Left lung (tissue), 14 donors: ENCODE measurements at places on chromosomes 11 and 22.

- no peaks in the 10 kb centered on the region for H3K27me3 ChIP-seq
- DNase-seq, result no peak
- peaks cover 95% of the 10 kb centered on the region for H3K36me3 ChIP-seq
- no peak overlapping the region for H3K4me3 ChIP-seq
- no peak overlapping the region for H3K27ac ChIP-seq
Measured at GRCh38 chr11:64260147-64260708, 8.9 kb downstream of the PLCB3 start.

- no peak overlapping the region for H3K27ac ChIP-seq
- DNase-seq, result no peak
- H3K4me3 ChIP-seq, result no peak overlapping the region
- H3K36me3 ChIP-seq, result peaks cover 63% of the 10 kb centered on the region
- H3K27me3 ChIP-seq, result no peaks in the 10 kb centered on the region
Measured at GRCh38 chr22:42794551-42795510, 62.2 kb downstream of the ARFGAP3 start.

GRCh38 chr11:2911785-2912391 lies 17.3 kb downstream of the PHLDA2 start:
- H3K4me1 ChIP-seq, result peaks cover 9% of the 10 kb centered on the region

GRCh38 chr11:9569588-9570164 lies 3.8 kb upstream of the WEE1 start:
- H3K27me3 ChIP-seq, result no peaks in the 10 kb centered on the region
- peaks cover 24% of the 10 kb centered on the region for H3K4me1 ChIP-seq
- peak overlapping the region; percentile 90 for H3K27ac ChIP-seq
- DNase-seq, result no peak
- H3K4me3 ChIP-seq, result no peak overlapping the region
- no peaks in the 10 kb centered on the region for H3K36me3 ChIP-seq

GRCh38 chr11:78370406-78371172 lies 47.0 kb downstream of the GAB2 start:
- no peak overlapping the region for H3K4me3 ChIP-seq
- DNase-seq, result no peak
- H3K4me1 ChIP-seq, result peaks cover 27% of the 10 kb centered on the region
- peak overlapping the region; percentile 63 for H3K27ac ChIP-seq
- H3K36me3 ChIP-seq, result no peaks in the 10 kb centered on the region

DNA sequence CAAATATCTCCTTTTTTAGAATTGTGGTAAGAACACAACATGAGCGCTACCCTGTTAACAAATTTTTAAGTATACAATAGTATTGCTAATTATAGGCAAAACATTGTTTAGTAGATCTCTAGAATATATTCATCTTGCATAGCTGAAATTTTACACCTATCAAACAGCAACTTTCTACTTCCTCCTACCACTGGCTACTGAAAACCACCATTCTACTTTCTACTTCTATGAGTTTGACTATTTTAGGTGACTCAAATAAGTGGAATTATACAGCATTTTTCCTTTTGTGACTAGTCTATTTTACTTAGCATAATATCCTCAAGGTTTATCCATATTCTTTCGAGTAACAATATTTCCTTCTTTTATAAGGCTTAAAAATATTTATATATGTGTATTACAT lies 128.4 kb downstream of the FAM76B start:
- H3K27me3 ChIP-seq, result no peaks in the 10 kb centered on the region
- DNase-seq, result no peak
- no peaks in the 10 kb centered on the region for H3K4me1 ChIP-seq
- no peaks in the 10 kb centered on the region for H3K36me3 ChIP-seq
- H3K4me3 ChIP-seq, result no peak overlapping the region
- no peak overlapping the region for H3K27ac ChIP-seq

- H3K4me3 ChIP-seq, result no peak overlapping the region
- H3K4me1 ChIP-seq, result no peaks in the 10 kb centered on the region
- no peak overlapping the region for H3K27ac ChIP-seq
- no peaks in the 10 kb centered on the region for H3K36me3 ChIP-seq
Measured at GRCh38 chr11:89495951-89496350, 4.8 kb upstream of the NOX4 start.

DNA sequence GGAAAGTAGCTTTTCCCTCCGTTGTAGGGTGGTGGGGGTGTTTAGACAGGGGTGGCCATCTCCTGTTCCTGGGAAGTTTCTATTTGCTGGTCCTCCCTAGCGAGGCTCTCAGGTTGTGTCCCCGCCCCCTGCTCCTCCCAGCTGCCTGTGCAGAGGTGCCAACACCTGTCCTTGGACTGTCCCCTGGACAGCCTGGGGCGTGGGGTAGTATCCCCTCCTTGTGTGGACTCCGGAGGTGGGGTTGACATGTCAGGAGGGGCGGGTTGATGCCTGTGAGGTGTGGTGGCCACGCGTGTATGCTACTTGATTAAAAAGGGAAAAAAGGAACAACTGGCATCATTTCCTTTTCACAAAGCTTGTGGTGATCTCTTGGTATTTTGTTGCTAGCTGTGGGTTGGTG lies 14.3 kb upstream of the RANBP1 start:
- H3K4me3 ChIP-seq, result no peak overlapping the region
- H3K4me1 ChIP-seq, result peaks cover 7% of the 10 kb centered on the region
- no peak for DNase-seq
- H3K27ac ChIP-seq, result no peak overlapping the region
- H3K36me3 ChIP-seq, result peaks cover 98% of the 10 kb centered on the region
